Activated naive CD4-positive, alpha-beta T cell (primary cell): ENCODE measurements at places on chromosomes 1 and 21.

DNA sequence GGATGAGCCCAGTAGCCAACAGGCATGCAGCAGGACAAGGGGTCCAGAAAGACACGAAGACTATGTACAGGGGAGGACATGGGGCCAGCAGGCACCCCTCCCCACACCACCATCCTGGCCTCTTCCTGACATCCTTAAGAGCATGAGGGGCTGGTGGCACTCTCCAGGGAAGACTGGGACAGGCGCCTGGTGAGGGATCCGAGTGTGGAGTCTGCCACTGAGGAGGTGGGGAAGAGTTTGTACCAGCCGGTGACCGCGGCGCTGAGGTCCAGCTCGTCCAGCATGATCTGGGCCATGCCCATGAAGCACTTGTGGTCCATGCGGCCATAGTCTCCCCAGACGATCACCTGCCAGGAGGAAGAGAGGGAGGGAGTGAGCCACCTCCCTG, 39.1 kb downstream of the RIMS3 start:
- DNase-seq, result no peak

GRCh38 chr1:198907423-198907746, 268.5 kb downstream of the PTPRC start:
- DNase-seq, result no peak

GRCh38 chr1:112544011-112544688, 35.4 kb downstream of the WNT2B start:
- no peak for DNase-seq

DNA sequence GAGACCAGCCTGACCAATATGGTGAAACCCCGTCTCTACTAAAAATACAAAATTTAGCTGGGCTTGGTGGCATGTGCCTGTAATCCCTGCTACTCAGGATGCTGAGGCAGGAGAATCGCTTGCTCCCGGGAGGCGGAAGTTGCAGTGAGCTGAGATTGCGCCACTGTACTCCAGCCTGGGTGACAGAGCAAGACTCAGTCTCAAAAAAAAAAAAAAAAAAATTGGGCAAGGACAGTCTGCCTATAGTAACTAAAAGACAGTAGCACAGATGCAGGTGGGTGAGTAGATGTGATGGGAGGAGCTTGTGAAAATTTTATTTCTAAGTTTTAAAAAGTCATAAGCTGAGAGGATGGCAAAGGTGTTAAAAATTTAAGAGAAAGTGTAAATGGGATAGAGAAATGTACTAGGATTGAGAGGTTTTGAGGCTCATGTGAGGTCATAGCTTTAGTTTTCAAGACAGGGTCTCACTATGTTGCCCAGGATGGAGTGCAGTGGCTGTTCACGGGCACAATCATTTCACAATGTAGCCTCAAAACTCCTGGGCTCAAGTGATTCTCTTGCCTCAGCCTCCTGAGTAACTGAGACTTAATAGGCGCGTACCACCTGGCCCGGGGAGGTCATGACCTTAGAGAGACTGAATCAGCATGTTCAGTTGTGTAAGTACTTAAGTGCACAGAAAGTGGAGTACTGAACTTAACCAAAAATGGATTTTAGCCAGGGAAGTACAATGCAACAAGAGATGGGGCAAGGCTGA, 33.7 kb downstream of the PTP4A2 start:
- no peak for DNase-seq

DNA sequence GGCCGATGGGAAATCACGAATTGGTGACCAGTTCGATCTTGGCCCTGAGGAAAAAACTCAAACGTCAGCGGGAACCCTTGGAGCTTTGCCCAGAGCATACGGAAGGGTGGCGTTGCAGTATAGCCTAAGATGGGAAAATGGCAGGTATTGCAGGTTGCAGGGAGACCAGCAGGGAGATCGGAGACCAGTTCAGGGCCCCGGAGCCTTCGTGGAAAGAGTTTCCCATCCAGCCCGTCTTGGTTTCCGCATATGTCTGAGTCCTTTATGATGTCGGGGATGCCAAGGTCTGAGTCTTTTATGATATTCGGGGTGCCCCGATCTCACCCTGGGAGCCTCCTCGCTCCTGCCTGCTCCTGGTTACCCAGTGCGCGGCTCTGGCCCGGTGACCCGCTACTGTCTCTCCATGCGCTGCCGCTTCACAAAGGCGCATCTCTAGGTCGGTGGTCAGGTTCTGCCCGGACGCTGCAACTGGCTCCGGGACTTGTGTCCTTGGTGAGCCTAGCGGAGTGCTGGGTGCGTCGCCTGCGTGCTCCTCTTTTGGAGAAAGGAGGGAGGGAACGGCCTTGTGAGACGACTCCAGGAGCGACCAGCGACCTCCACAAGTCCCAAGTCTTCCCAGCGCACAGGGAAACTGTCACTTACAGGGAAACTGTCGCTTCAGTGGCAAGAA, 94.2 kb downstream of the PRKAB2 start:
- DNase-seq, result no peak

DNA sequence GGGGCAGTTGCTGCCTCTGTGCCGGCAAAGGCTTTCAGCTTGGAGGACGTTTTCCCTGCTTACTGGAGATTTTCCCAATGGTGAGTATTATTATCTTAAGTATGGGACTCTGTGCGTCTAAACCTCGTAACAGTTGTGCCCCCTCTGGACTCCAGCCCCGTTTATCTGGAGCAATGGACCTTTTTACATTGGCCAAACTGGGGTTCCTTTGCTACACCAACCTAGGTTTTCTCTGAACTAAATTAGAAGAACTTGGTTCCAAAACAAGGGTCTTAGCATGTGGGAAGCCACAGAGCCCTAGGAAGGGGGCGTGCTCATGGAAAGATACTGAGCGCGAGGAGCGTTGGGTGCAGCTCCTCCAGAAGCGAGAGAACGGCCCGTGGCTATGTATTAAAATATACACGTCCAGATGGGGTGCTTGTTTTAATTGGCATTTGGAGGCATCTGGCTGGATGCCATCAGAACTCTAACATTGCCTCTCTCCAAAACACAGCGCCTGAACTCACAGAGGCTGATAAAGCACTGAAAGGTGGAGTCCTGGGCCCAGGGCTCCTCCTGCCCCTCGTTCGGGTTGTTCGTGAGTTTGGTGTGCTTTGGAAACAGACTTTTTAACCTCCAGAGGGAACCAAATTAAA, 28.4 kb downstream of the POFUT2 start:
- no peak for DNase-seq

DNA sequence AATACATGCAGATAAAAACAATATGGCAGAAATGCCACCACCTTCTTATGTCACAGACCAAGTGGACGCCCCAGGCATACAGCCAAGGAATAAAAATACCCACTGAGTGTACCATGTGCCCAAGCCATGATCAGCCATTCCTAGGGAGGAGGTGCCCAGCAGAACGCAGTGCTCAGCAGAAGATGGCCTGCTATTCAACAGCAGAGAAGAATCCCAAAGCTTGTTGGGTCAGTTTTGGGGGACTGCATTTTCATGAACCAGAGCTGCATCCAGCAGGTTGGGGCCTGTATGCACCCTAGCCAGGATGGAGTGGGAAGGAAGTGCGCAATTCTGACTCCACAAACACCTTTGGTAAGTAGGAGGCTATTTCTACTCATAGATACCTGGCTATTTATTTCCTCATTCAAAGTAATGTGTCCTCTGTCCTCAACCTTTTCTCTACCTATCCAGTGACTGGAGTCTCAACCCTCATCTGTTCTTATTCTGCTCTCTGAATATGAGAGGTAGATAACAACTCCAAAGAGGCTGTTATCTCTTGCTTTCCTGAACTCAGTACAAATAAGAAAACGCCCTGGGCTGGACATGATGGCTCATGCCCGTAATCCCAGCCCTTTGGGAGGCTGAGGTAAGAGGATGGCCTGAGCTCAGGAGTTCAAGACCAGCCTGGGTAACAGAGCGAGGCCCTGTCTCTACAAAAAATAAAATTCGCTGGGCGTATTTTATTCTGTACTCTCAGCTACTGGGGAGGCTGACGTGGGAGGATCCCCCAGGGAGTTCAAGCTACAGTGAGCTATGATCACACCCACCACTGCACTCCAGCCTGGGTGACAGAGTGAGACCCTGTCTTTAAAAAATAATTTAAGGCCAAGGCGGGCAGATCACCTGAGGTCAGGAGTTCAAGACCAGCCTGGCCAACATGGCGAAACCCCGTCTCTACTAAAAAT, 2.5 kb upstream of the PLEKHM2 start:
- no peak for DNase-seq

GRCh38 chr1:117286562-117286961, 75.8 kb upstream of the VTCN1 start:
- DNase-seq, result no peak

- DNase-seq, result no peak
Observed at GRCh38 chr1:114703242-114703641, 7.9 kb upstream of the AMPD1 start.

DNA sequence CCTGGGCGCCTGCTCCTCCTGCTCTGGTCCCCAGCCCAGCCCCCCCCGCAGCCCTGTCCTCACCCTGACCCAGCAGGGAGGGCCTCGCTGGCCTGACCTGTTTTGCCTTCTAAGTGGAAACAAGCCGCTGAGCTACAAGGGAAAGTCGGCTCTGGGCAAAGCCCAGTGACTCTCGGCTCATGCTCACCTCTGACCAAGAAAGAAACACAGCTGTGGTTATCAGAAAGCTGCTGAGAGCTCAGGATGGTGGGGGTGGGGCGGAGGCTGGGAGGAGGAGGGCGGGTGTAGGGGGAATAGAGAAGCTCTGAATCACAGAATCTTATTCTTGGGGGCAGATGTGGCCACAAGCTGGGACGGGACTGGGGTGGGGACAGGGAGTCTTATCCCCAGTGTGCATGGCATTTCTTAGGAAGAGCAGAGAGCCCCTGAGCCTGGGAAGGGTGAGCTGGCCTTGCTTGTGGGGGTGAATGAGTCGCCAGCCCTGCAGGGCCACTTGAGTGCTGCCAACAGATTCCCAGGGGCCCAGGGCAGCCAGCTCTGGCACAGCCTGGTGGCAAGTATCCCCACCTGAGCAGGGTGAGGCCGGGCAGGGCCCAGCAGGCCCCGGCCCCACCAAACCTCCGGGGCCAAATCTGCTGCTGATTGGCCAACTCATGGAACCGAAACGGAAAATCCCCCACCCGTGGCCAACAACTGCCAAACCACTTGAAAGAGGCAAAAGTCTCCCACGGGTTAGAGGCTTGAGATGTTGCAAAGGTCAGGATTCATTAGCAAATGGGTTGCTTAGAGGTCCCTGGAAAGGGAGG, 120.6 kb downstream of the SPSB1 start:
- DNase-seq, result no peak

DNA sequence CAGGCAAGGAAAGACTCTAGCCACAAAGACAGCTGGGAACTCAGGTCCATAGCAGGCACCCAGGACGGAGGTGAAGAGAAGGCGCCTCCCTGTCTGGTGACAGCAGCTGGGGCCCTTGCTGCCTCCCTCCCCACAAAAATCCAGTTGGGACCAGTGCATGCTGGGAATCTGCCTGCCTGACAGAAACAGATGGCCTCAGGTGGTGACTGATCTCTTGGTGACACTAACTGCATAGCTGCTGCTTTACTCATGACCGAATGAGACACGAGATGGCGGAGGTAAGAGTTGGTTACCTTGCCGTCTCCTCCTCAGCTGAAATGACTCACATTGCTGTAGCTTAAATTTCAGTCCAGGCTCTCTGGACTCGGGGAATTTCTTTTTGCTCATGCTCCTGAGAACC, 130.3 kb downstream of the FGGY start:
- no peak for DNase-seq

- no peak for DNase-seq
Observed at GRCh38 chr1:165650981-165651625, 20.1 kb downstream of the MGST3 start.

DNA sequence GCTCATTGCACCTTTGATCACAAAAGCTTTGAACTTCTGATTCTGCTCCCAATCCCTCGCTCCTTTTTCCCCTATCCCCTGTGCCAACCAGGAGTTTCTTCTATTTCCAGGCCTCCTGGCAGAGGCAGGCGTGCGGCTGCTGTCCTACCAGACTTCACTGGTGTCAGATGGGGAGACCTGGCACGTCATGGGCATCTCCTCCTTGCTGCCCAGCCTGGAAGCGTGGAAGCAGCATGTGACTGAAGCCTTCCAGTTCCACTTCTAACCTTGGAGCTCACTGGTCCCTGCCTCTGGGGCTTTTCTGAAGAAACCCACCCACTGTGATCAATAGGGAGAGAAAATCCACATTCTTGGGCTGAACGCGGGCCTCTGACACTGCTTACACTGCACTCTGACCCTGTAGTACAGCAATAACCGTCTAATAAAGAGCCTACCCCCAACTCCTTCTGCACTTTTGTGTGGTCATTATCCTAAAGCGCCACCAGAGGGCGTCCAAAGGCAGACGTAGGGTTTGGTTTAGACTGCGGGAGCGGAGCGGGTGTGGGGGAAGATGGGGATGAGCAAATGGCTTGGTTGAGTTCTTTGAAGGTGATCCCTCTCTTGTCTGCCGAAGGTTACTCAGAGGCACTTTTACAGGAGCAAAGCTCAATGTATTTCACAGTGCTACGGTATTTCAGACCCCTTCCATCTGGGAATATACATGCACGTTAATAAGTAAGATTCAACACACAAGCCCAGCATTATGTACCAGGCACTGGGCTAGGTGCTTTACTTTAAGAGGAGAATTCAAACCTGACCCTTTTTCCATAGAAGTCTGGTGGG, 24.7 kb downstream of the HMGCS2 start:
- DNase-seq, result no peak

DNA sequence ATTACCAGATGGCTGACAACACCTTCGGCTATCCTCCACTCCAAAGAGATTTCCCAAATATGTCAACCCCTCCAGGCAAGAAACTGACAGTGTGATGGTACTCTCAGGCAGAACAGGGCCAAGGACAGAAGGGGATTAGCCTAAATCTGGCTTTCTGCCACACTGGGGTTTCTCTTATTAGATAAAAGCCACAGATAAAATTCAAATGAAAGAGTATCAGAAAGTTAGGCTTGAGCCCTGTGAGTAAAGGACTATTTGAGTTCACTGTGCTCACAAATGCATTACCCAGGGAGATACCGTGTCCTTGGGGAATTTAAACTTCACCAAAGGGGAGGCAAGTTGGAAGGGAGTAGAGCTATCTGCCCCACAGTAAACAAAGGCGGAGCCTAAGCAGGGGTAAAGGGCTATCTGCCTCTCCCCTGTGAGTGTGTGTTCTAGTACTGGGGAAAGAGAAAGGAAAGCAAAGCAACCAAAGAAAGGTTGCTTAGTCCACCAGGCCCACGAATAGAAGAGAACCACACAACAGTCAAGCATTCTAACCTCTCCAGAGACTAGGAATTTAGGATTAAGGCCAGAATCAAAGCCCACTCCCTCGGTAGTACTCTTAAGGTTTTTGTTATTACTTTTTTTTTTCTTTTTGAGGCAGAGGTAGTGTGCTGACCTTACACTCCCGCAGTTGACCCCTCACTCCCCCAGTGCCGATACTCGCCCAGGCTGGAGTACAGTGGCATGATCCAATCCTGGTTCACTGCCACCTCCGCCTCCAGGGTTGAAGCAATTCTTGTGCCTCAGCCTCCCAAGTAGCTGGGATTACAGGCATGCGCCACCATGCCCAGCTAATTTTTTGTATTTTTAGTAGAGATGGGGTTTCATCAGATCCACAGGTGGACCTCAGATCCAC, 12.7 kb downstream of the TPM3 start:
- DNase-seq, result no peak

DNA sequence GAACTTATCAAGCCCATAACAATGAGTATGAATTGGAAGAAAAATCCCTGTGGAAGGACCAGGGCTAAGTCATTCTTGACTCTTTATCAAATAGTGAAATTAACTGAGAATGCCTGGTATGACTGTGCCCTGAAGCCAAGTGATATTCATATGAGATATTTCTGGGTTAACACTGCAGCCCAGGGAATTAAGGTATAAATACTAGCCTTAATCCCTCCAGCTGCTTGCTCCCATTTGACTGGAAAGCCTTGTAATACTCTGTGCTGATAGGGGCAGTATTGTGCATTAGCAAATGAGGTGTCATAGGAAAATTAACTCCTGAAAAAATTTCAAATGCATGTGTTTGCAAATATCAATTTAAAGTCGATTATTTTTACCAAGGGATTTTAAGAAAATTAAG, 568.8 kb downstream of the LMO4 start:
- DNase-seq, result no peak
